NCI-H2081 (cell line): ENCODE measurements at places on chromosomes 7 and 10.

DNA sequence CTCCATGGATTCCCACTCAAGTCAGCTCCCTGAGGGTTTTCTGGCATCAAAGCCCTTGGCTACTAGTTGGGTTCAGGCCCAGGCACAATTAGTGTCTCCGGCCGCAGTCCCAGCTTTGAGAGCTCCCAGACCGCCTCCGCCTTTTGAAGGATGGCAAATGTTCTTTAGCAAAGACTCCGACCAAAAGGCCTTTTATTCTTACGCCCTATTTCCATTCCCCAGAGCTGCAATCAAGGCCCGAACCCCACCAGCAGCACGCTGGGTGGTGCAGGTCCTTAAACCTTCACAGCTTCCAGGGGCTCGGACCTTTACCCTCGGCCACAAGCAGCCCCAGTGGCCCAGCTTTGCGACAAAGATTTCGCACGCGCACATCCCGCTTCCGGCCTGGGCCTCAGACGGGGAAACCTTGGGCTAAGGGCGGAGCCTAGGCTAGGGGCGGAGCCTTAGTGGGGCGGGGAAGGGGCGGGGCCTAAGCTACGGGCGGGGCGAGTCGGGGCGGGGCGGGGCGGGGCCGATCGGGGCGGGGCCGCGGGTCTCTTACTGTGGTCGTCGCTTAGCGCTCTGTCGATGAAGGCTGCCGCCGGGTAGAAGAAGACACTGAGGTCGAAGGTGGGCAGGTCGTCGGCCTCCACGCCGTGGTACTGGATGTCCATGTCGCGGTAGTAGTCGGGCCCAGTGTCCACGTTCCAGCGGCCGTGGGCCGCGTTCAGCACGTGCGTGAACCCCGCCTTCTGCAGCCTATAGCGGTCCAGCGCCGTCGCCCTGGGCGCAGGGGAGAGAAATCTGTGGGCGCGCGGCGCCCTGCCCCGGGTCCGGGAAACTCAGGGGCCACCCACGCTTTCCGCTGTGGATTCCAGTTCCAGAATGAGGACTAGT is 68.0 kb upstream of the SAMD8 start:
- no peak for DNase-seq

- no peak for DNase-seq
Measured at GRCh38 chr10:78215645-78216044, 182.0 kb downstream of the RPS24 start.

GRCh38 chr10:30701451-30702173 is 72.1 kb upstream of the LYZL2 start:
- no peak for DNase-seq

DNA sequence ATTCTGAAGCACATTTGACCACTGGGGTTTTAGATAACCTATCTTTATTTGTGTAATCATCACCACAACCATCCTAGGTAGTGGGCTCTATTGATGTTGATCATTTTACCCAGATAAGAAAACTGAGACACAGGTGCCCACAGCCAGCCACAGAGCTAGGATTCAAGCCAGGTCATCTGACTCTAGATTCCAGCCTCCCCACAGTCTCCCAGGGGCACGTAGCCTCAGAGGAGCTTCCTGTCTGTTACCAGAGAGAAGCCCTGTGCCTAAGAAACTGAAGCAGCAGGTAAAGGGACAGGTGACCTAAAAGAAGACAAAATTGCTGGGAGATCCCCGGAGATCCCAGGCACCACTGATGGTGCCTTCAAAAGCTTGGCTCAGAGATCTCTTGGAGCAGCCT is 55.8 kb downstream of the ALOX5 start:
- DNase-seq, result no peak

DNA sequence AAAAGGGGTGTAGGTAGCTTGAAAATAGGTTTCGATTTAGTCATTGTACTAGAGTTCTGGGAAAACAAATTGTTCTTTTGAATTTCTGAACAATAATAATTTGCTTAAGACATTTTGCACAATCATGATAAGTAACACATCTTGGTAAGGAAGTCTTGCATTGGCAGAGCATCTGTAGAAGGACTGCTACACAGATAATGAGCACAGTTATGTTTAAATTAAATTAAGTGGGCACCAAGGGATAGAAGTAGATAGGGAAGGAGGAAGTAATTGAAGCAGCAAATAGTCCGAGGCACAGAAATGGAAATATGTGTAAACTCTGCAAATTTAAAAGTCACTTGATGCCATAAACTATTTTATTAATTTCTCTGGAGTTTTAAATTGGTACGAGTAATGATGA is 122.4 kb downstream of the CHN2 start:
- DNase-seq, result no peak

DNA sequence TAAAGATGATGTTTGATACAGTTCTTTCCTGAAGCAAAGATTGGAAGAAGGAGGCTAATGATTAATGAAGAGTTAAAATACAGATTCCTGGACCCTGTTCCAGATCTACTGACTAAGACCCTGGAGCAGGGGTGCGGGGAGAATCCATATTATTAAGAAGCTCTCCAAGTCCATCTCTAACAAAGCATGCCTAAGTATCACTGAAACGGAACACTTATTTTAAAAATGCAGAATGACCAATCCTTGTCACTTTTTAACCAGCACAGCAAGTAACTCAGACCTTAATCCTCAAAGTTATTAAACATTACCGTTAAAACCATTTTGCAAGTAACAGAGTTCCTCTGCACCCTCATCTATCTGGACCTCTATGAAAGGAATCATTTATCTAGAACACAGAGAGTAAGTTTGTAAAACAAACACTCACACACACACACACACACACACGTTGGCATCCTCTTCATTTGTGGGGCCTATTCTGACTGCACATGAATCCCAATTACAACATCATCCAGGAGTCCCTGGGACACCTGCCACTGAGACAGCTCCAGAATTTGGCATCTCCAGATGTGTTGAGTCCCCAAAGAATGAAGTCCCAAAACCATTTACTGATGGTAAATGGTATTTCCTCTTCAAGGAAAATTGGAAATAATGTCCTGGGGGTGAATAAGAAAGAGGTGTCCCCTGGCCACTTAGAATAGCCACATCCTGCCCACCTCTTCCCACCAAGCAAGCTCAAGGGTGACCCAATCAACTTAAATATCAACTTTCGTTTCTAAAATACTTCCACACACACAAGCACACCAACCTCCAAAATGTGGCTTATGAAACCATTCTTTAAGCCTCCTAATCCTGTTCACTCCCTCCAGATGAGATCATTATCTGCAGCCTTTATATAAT is 117.5 kb downstream of the PARD3 start:
- no peak for DNase-seq
